Stimulated activated CD8-positive, alpha-beta memory T cell treated with anti-CD3 and anti-CD28 coated beads, Interleukin-4, amount 100 ng/mL, for 1 hour (primary cell): ENCODE measurements at places on chromosomes 3 and 15.

DNA sequence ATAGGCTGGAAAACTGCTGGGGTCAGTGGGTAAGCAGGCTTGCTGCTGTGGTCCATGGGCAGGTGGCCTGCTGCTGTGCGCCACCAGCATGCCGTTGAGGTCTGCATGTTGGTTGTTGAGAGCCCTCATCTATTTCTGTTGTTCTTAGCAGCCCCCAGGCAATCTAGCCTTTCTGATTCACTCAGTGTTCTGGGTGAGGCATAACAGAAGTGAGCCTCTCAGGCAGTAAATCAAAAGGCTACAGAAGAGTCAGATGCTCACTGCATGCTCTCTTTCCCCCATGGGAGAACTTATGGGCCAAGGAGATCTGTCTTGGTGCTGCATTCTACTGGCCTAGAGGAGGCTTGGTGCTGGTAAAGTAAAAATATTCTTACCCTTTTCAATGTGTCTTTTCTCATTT is 67.8 kb upstream of the ATP10A start:
- DNase-seq = no peak

DNA sequence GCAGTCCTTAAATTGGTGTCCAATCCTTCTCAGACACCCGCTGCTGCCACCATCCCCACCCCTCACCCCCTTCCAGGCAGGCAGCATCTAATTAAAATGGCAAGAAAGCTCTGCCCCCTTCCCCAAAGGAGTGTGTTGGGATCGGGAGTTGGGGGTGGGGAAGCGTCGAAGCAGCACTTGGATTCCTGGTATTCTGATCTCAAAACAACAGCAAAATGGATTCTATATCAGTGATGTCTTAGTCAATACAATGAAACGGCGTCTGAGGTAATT is 1.4 kb downstream of the TNIK start:
- no peak for DNase-seq

DNA sequence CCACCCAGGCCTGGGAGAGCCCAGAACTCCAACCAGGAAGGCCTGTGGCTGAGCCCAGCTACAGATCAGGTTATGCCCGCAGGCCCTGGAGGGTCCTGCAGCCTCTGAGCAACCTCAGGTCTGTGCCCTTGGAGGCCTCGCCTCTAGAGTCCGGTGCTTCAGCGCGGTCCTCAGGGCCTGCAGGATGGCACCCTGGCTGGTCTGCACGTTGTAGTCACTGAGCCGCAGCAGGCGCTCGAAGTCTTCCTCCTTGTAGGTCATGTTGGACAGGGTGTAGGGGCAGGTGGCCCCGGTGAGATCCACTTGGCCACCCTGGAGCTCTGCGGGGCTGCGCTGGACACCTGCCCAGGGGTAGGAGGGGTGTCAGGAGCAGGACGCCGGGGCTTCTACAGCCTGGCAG is 25.8 kb downstream of the PLA2G4D start:
- DNase-seq = no peak

GRCh38 chr3:48678056-48678455 is 7.7 kb downstream of the NCKIPSD start:
- DNase-seq = no peak

DNA sequence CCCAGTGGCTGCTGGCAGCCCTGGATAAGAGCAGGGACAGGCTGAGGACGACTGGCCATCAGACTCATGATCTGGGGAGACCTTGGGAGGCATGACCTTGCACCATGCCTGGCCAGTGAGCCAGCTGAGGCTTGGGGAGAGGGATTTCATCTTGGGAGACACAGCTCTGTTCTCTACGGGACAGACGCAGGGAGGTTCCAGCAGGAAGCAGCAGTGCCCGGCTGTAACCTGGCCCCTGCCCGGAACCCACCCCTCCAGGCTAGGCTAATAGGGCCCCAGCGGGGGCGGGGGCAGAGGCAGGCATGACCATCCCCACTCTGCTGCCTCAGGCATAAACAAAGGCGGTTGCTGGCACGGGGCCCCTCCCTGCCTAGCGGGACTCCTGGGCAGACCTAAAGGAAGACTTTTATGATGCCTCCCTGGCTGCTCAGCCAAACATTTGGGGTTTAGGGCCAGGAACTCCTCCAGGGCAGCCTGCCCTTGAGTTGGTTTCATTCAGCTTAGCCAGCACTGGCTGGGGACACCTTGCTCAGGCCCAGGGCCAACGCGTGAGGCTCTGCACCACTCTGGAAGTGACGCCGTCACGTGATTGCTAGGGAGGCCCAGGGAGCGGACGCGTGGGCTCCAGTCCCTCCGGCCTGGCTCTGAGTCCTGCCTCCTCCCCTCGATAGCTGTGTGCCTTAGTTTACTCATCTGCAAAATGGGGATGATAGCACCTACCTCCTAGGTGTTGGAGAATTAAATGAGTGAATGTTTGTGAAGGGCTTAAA is 27.6 kb downstream of the HDAC11 start:
- no peak for DNase-seq

- no peak for DNase-seq
Measured at GRCh38 chr3:60215946-60216345, 1035.3 kb downstream of the FHIT start.

GRCh38 chr3:189827108-189827507 is 195.9 kb downstream of the TP63 start:
- DNase-seq = no peak

DNA sequence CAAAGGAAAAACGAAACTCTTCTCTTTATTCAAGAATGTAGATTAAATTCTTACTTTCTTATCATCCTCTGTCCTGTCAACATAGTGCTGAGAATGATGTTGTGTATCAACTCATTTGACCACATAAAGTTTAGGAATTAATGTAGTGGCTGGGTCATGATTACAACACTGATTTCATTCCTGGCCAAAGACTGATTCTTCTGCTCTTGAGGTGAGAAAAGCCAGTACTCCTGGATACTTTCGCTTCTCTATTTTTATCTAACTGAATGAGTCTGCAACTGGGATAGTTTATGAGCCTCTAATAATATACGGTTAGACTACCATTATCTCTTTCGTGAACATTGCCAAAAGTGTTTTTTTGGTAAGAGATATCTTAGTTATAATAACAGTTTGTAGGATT is 173.0 kb downstream of the LPP start:
- DNase-seq = no peak

DNA sequence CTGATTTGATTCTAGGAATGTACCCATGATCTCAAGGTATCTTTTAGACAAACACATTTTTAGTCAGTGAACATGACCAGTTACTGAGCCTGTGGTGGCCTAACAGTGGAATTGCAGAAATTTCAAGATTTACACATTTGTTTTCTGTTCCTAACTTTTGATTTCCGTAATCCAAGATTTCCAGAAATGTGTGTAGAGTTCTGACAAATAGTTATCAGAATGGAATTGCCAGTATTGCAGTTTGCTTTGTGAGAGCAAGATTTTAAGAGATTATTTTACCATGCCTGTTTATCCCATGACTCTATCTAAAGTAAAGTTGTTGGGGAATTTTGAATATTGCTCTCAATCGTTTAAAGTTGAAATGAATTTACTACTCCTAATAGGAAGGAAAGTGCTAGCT is 11.7 kb upstream of the UTS2B start:
- DNase-seq = no peak

GRCh38 chr3:123373474-123373987 is 75.4 kb downstream of the ADCY5 start:
- DNase-seq = no peak

DNA sequence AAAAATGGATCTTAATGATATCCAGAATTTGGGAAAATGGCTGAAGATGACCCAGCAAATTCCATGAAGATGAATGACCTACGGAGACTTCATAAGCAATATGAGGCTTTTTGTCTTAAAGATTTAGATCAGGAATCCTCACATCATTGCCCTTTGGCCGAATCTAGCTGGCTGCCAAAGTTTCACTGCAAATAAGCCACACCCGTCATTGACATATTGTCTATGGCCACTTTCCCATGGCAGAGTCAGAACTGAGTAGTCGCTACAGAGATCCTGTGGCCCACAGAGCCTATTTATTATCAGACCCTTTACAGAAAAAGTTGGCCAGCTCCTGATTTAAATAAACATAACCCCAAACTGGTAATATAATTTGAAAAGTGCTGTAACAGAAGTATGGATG is 307.4 kb upstream of the RARB start:
- DNase-seq = no peak

DNA sequence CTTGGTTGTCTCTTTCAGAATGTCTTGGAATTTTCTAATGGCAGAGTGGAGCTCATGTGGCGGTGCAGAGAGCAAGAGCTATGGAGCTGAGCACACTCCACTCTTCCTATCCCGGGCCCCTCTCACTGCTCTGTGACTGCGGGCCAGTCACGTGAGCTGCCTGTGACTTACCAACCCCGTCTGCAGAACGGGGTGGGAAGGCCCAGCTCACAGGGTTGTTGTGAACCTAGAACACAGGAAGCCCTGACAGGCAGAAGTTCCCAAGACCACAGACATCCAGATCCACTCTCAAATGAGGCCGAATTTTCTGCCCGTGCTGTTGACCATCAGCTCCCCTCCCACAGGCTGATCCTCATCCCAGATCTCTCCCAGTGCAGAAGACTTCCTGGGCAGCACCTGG is 35.5 kb upstream of the PLXNA1 start:
- DNase-seq = no peak

GRCh38 chr3:57682284-57682683 is 10.6 kb downstream of the DENND6A start:
- no peak for DNase-seq

DNA sequence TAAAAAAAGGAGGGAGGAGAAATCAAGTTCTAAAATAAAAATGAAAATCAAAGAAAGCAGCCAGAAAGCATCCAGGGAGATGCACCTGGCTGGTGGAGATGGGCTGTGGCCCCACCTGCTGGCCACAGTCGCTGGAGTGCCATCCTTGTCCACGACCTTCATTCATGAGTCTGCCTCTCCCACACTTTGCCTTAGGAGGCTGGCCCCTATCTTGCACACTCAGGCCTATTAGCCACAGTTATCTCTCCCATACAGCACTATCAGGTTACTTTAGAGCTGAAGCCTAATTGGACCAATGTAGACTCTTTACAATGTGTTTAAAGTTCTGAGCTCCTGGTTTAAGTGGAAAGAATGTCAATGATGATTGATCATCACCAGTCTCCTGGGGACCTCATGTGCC is 392.0 kb upstream of the RORA start:
- DNase-seq = no peak

DNA sequence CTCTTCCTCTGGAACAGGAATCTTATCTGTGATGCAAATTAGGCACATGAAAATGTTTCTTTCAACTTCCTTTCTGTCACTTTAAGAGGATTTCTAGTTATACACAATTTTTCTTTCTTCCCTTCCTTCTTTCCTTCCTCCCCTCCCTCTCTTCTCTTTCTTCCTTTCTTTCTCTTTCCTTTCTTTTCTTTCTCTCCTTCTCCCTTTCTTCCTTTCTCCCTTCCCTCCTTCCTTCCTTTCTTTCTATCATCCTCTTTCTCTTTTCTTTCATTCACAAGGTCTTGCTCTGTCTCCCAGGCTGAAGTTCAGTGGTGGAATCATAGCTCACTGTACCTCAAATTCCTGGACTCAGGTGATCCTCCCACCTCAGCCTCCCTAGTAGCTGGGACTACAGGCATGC is 18.0 kb upstream of the C2CD4B start:
- DNase-seq = no peak

GRCh38 chr3:23662079-23662617 is 143.6 kb upstream of the UBE2E1 start:
- no peak for DNase-seq

- no peak for DNase-seq
Measured at GRCh38 chr3:55486101-55486856, 827 bp downstream of the WNT5A start.

DNA sequence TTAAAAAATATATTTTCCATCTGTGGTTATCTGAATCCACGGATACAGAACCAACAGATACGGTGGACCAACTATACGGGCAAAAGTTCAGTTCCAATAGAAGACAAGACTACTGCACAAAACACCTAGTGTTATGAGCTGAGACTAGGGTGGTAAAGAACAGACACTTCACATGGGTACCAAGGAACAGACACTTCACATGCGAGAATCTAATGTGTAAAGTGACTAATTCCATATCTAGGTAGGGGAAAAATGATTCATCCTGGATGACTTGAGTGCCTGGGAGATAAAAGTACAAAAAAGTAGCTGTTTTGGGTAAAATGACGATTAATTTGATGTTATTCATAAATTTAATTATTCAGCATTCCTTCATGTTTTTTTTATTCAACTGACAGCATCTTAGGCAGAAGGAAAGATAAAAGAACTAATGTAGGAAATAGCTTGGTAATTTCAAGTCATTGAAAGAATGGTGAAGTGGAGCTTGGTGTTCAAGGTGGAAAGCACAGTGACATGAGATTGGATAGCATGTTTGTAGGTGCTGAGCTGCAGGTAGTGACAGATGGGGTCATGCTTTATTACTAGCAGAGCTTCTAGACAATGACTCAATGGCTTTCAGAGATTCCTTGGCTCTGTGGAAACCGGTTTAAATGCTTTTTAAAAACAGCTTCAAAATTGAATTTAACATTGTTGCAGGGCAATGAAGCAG is 5.2 kb downstream of the CD200 start:
- DNase-seq = no peak

DNA sequence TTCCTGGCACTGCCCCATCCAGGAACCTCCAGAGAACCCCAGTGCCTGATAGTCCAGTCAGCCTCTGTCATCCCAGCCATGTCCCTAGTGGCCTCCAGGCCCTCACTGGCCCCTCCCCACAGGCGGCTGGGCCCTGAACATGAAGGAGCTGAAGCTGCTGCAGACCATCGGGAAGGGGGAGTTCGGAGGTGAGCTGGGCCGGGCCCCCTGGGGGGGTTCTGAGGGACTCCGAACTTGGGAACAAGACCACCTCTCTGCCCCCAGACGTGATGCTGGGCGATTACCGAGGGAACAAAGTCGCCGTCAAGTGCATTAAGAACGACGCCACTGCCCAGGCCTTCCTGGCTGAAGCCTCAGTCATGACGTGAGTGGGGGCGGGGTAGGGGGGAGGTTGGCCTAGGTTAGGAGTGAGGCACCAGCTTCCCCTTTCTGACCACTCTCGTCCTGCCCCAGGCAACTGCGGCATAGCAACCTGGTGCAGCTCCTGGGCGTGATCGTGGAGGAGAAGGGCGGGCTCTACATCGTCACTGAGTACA is 12.0 kb upstream of the LMAN1L start:
- no peak for DNase-seq

- no peak for DNase-seq
Measured at GRCh38 chr3:142285083-142285517, 59.7 kb upstream of the GK5 start.

DNA sequence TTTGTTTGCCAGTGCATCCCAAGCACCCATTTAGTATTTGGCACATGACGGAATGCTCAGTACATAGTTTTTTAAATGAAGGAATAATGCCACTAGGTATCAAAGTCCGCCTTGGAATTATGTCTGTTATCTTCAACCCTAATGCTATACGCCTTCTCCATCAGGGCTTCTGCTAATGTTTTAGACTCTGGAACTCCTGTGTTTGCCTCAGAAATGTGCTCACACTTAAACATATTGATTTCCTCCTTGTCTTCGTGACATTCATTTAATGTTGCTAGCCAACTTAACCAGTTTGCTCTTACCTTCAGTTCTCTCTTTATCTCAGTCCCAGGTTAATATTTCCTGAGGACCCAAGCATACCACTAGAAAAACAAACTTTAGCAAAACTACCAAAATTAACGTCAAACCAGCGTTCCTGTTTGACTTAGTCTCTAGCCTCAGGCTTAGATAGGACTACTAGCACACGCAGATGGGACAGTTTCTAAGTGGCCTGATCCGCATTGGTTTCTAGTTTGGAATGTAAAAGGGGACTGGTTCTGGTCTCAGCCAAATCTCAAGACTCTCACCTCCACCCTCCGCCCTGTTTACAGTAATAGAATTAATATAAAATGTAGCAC is 81.4 kb downstream of the IL1RAP start:
- no peak for DNase-seq
